ENCODE measurements at places on chromosomes 5 and 9.

- no peak for DNase-seq
Observed at GRCh38 chr5:86626149-86626548, 8.4 kb downstream of the COX7C start.

- no peak for DNase-seq
Observed at GRCh38 chr9:83583151-83584014, 39.6 kb upstream of the IDNK start.

DNA sequence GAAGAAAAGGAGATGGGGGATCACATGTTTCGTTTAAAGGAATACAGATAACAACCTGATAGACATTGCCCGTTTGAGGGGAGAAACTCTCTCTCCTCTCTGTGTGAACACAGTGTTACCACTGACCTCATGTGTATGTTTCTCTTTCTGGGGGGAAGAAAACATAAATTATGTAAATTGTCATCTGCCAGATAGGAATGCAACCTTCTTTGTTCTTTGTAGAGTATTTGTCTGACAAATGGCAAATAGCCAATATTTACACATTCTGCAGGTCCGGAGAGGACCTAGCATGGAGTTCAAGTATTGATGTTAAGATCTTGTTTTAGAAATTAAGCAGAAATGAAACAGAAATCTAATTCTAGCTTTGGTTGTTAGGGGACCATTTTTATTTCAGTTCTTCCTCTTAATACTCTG, 276.3 kb downstream of the SAXO1 start:
- no peak for DNase-seq

DNA sequence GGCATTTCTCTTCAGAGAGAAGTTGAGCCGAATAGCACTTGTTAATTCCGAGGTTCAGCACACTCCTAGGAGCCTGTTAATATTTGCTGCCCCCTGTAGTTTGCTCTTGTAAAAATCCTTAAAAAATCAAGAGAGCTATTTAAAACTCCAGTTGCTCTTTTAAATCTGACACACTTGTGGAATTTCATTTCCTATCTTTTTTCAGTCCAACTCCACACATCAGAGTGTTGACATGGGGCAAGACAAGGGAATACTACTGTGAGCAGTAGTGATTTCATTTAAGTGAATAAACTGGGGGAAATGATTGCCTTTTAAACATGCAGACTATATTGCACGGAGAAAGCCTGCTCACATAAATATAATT, 1096.3 kb upstream of the DMAC1 start:
- no peak for DNase-seq

DNA sequence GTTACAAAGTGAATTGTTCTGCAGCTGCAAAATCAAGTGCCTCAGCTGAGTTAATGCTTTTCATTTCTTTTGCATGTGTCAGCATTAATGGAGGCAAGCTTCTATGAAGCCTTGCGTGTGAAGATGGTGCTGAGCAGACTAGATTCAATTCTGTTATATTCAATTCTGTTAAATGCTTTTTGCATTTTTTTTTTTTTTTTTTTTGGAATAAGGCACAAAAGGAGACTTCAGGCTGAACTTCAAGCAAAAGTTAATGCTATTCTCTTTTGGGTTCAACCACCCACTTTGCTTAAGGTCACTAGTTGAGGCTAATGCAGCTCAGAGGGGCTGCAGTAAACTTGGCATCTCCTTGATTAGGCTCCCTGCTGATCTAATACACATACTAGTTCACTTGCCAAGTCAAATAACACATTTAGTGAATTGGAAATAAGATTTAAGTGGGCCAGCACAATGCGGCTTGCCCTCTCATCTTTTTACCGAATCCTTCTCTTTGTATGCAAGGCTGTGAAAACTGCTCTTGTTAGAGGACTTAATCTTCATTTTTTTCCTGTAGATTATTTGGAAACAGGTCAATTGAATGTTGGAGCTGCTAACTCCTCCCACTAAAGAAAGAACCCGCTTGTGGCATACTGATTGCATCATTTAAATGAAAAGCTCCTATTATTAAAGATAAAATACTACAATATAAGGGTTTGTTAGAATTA, 1020.2 kb downstream of the NR2F1-AS1 start:
- no peak for DNase-seq

GRCh38 chr5:145521066-145521465, 314.1 kb downstream of the PRELID2 start:
- DNase-seq = no peak

DNA sequence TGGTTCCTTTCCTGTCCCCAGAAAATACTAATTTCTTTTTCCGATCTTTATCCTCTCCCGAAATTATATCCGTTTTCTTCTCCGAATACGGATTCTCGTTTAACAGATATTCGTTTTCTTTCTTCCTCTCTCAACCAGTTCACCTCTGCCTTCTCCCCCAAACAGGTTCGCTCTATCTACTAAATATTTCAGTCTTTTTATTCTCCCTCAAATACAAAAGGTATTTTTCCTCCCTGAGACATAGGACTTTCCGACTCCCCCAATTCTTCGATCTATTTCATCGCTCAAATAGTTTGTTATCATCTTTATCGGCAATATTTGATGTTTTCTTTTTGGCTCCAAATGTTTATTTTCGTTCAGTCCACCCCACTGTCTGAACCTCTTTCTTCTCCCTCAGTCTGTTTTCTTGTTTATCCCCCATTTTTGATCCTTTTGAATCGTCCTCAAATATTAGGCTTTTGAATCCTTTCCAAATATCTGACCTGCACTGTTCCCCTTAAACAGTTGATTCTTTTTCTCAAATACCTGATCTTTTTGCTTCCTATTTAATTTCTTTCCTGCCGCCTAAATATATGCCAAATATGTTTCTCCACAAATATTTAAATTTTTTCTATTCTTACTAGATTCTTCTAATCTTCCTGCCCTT, 4.4 kb downstream of the PITX1 start:
- no peak for DNase-seq

GRCh38 chr5:154273963-154274827, 83.7 kb downstream of the GALNT10 start:
- no peak for DNase-seq

DNA sequence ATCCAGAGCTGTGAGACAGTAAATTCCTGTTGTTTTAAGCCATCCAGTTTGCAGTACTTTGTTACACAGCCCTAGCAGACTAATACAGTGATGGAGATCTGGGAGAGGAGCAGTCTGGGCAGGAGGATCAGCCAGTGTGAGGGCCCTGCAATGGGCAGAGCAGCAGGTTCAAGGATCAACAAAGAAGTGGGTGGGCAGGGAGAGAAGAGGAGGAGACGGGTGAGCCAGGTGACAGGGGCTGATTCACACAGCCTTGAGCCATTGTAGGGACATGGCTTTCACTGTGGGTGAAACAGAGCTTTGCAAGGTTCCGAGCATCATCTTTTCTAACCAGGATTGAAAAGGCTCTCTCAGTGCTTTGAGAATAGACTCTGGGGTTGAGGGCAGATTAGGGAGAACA, 88.2 kb upstream of the MVB12B start:
- no peak for DNase-seq
